ENCODE measurements at places on chromosomes 7 and 10. TPM values are rescaled to one million over a fixed set of nuclear protein-coding genes. Genes with fewer than 3 reads are reported as not detected.

The SPDYE8 gene
- total RNA-seq = not detected

The FAM237B gene
- not detected for total RNA-seq

The ENTPD1 gene
- total RNA-seq = 0.32 TPM

The FAM25G gene
- not detected for total RNA-seq

The SEMA3A gene
- 178 TPM for total RNA-seq

The TRIL gene
- total RNA-seq = 0.13 TPM

The EBLN1 gene
- not detected for total RNA-seq

The TMEM225B gene
- total RNA-seq = 0.26 TPM

The WNT16 gene
- total RNA-seq = under 0.01 TPM

The ATRNL1 gene
- 12.5 TPM for total RNA-seq

The GPR26 gene
- not detected for total RNA-seq

The LRRC4 gene
- 0.39 TPM for total RNA-seq

The CYP26C1 gene
- total RNA-seq = 0.26 TPM

The CDK1 gene
- 32.9 TPM for total RNA-seq

The LHFPL3 gene
- not detected for total RNA-seq

The PPP1R17 gene
- not detected for total RNA-seq

The GFRA1 gene
- total RNA-seq = 22.7 TPM

The TRPV5 gene
- not detected for total RNA-seq

The GJC3 gene
- not detected for total RNA-seq

The MTURN gene
- total RNA-seq = 25.4 TPM

The PARD3 gene
- total RNA-seq = 39.9 TPM

The MOGAT3 gene
- total RNA-seq = not detected

All from articular chondrocyte of knee joint (primary cell).